ENCODE measurements at places on chromosomes 1 and 21.
A peak's percentile ranks its signal among the peaks of the same experiment; 100 is the strongest.

- DNase-seq, result no peak
These were observed 159.3 kb upstream of the SGIP1 start for GRCh38 chr1:66374561-66375111.

DNA sequence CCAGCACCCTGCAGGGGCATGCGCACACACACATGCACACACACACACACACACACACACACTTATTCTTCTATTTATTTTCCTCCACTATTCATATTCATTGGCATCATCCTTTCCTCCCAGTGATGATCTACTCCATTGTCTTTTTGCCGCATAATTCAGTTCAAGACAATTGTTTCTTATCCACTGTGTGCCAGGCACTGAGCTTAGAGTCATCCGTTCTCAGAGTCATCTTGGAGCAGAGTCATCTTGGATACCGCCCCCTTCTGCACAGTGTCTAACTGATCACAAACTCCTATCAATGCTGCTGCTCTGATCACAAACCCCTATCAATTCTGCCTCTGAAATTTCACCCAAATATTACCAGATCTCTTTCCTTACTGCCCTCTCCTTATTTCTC is 102.8 kb upstream of the PROX1 start:
- no peak for DNase-seq

- peak; percentile 20 for DNase-seq
These were observed 36.0 kb downstream of the PABPC4 start for GRCh38 chr1:39540504-39541031.

DNA sequence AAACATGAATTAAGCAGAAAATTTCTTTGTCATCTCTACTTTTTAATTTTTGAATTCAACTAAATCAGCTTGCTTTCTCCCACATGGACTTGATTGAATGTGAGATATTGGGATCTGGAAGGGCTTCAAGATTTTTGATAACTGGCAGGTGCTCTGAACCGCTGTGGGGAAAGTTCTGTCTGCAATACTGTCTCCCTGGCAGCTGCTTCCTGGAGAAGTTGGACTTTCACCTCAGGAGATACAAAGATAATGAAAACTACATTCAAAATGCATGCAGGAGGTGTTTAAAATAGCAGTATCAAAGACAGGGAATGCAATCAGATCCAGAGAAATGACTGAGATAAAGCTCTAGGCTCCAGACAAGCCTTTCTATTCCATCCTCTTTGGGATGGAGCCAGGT is 338.3 kb downstream of the NEGR1 start:
- DNase-seq, result no peak

DNA sequence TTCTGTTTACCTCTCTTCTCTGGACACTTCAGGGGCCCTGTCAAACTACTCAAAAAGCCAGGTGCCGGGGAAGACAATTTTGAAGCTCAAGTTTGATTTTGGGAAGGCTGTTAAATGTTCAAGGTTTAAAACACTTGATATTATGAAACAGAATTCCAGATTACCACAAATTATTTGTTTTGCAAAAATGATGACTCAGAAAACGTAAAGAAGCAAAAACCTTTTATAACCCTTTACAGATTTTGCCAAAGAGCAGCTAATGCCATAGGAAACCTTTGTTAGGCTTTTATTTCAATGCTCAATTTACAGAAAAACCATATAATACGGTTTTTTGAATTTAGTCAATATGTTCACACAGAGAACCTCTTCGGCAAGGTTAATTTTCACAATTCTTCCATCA is 593.4 kb upstream of the ZP4 start:
- DNase-seq, result no peak

GRCh38 chr1:62362926-62363325 is 43.7 kb upstream of the KANK4 start:
- DNase-seq, result no peak

- no peak for DNase-seq
These were observed 45.9 kb upstream of the EDN2 start for GRCh38 chr1:41530411-41530810.

- no peak for DNase-seq
These were observed 141.0 kb downstream of the SDCCAG8 start for GRCh38 chr1:243396876-243397275.

DNA sequence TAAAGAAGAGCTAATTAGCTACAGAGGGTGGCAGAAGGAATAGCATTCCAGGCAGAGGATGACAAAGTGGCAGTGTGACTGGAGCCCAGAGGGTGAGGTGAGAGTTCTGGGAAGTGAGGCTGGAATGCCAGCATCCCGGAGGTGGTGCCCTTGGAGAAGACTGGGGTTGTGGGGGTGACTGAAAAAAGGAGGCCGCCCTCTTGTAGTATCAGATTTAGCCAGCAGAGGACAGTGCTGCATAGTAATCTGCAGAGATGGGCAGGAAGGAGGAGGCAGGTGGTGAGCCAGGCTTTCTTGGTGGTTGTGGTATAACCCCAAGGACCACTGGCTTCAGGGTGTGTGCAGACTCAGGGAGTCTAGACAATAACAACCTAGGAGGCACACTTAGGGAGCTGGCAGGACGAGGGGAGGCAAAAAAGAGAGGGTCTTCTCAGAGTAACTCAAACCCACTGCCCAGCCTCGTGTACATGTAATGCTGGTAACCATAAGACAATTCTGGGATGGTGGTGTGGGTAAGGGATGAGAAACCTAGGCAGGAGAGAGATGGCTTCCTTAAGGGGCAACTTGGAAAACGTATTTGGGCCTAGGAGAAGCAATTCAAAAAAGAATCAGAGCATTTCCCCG is 30.5 kb downstream of the MROH7 start:
- no peak for DNase-seq

GRCh38 chr1:185397183-185397582 is 80.1 kb upstream of the IVNS1ABP start:
- no peak for DNase-seq

GRCh38 chr1:27471477-27471876 is 18.5 kb downstream of the WASF2 start:
- DNase-seq, result no peak

- no peak for DNase-seq
These were observed 9.5 kb downstream of the DENND2D start for GRCh38 chr1:111190931-111191451.

DNA sequence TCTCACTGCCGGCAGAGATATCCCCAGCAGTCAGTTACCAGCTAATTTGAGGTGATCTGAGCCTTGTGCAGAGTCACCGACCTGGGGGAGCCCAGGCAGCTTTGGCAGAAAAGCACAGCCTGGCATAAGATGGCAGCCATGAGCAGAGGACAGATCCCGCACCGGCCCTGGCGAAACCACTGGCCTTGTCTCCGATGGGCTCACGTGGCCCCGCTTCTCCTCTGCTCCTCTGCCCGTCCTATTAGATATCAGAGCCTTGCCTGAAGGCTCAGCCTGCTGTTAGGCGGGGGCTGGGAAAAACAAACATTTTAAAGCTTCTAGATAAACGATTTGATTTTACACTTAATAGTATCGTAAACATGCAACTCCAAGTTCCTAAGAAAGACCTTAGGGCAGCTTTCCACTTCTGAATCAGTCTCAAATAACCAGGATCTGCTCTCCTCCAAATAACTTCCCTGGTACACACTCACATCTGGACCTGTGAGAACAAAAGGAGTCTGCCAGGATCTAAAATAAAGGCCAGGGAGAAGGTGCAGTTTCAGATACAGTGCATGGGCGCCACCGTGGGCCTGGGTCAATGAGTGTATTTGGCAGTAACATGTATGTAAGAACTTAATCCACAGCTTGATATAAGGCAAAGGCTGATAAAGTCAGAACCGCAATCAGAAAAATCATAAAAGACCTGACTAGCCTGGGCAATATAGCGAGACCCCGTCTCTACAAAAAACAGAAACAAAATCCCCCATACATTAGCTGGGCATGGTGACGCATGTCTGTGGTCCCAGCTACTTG is 10.0 kb downstream of the EDARADD start:
- DNase-seq, result no peak

DNA sequence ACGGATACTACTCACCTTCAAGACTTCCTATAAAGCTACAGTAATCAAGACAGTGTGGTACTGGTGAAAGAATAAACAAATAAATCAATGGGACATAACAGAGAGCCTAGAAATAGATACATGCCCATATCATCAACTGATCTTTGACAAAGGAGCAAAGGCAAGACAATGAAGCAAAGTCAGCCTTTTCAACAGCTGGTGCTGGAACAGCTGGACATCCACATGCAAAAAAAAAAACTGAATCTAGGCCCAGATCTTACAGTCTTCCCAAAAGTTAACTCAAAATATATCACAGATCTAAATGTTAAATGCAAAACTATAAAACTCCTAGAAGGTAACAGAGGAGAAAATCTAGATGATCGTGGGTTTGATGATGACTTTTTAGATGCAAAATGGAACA is 170.3 kb downstream of the MIS18A start:
- peak; percentile 42 for DNase-seq

- DNase-seq, result no peak
These were observed 55.5 kb upstream of the ESRRG start for GRCh38 chr1:216778737-216779136.

- no peak for DNase-seq
These were observed 43.7 kb upstream of the HMCN1 start for GRCh38 chr1:185690527-185690926.

DNA sequence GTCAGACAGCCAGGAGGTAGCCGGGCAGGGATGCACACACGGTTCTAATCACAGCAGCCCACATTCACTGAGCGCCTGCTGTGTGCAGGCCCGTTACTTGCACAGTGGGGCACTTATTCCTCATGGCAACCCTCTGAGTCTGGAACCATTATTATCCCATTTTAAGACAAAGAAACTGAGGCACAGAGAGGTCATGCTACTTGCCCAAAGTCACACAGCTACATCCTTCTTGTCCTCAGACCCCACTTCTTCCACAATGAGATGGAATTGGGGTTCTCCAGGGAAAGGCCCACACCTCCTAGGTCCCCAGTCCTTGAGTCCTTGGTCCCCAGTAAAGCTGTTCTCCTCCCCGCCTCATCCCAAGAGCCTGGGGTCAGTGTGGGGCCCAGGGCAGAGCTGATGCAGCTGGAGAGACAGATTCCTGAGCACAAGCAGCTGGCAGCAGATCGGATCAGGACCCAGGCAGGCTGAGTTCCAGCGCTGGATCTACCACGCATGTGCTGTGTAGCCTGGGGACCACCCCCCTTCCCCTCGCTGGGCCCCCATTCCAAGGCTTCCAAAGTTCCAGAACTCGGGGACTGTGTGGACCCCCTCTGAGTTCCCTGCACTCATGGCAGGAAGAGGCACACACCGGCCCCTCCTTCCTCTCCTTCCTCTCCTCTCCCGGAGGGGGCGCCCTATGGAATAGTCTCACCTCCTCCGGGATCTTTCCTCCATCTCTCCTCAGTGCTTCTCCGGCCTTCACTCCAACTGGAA is 393.4 kb downstream of the MATN1 start:
- no peak for DNase-seq

GRCh38 chr1:176858433-176858916 is 306.0 kb downstream of the ASTN1 start:
- no peak for DNase-seq

- no peak for DNase-seq
These were observed 20.5 kb upstream of the SIPA1L2 start for GRCh38 chr1:232650418-232650817.

Measured in hindlimb muscle (tissue), 1 donor.